ENCODE measurements at places on chromosomes 7 and 10. TPM values are rescaled to one million over a fixed set of nuclear protein-coding genes. Genes with fewer than 3 reads are reported as not detected.

- H3K4me3 ChIP-seq, result no peak overlapping the region
- H3K27ac ChIP-seq, result no peak overlapping the region
- DNase-seq, result no peak
- H3K36me3 ChIP-seq, result no peaks in the 10 kb centered on the region
- H3K27me3 ChIP-seq, result peaks cover 34% of the 10 kb centered on the region
Measured at GRCh38 chr7:120994512-120995410, 6.2 kb downstream of the CPED1 start.

- no peak overlapping the region for H3K27ac ChIP-seq
- no peaks in the 10 kb centered on the region for H3K4me1 ChIP-seq
- no peaks in the 10 kb centered on the region for H3K27me3 ChIP-seq
- no peaks in the 10 kb centered on the region for H3K36me3 ChIP-seq
- DNase-seq, result no peak
- H3K4me3 ChIP-seq, result no peak overlapping the region
Measured at GRCh38 chr7:16025696-16026095, 339.2 kb upstream of the MEOX2 start.

DNA sequence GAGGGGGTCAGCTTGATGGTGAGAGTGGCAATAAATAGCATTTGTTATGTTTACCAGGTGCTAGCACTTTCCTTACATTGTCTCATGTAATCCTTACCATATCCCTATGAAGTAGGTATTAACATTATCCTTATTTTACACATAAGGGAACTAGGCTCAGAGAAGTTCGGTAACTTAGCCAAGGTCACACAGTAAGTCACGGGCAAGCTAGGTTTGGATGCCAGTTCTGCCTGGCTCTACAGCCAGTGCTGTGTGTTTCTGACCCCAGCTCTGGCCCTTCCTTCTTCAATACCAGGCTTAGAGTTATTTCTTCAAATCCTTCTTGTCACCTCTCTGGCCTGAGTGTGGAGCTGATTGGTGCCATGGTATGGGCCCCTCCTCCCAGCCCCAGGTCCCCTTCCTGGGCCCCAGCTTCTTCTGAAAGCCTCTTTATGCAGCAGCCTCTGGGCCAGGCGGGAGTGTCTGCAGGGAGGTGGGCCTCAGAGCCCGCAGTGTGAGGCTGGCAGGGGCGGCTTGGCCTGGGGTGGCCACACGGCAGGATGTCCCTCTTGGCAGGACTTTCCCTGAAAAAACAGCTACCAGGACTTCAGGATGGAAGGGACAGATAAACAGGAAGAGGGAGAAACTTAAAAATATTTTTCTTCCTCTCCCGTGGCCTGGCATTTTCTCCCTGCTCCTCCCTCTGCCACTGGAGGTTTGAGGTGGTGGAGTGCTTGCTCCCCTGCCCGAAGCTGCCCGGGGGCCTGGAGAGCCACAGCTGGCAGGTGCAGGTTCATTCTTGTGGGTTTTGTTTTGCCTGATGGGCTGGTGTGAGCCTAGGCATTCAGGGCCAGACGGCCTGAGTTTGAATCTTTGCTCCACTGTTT, 20.6 kb downstream of the PALD1 start:
- peaks cover 5% of the 10 kb centered on the region for H3K4me1 ChIP-seq
- H3K27me3 ChIP-seq, result peaks cover 22% of the 10 kb centered on the region
- H3K4me3 ChIP-seq, result no peak overlapping the region

GRCh38 chr7:18873734-18874336, 243.6 kb downstream of the TWIST1 start:
- H3K27ac ChIP-seq, result no peak overlapping the region
- no peaks in the 10 kb centered on the region for H3K4me1 ChIP-seq
- no peaks in the 10 kb centered on the region for H3K27me3 ChIP-seq
- H3K4me3 ChIP-seq, result no peak overlapping the region
- DNase-seq, result no peak

DNA sequence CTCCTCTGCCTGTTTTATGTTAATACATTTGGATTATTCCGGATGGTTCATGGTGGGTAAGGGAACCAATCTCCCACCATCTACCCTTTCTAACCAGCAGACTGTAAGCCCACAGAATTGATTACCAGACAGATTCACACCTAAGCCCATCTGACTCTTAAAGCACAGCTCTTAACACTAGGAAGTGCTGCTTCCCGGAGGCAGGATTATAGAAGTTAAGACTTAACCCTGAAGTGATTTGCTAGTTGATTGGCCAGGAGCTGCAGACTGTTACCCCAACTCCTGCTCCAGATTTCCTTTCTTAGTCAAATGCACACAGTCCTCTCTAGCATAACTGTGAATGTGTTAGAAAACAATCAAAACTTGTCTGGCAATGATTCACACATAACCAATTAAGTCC, 221.7 kb downstream of the CDK14 start:
- H3K27me3 ChIP-seq, result no peaks in the 10 kb centered on the region
- DNase-seq, result no peak
- no peak overlapping the region for H3K4me3 ChIP-seq
- no peak overlapping the region for H3K27ac ChIP-seq

DNA sequence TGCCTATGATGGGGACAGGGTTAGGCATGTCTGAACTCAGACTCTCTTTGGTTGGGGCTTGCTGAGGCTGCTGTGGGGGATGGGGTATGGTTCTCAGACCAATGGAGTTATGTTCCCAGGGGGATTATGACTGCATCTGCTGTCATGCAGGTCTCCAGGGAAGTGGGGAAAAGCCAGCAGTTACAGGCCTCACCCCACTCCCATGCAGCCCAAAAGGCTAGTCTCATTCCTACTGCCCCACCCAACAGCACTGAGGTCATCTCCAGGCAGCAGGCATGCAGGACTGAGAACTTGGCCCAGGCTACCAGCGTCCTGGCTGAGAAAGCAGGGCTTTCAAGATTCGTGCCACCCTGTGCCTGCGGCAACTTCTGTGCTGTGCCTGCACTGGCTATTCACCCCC, 373.3 kb downstream of the HTR7 start:
- DNase-seq, result no peak
- no peaks in the 10 kb centered on the region for H3K27me3 ChIP-seq
- H3K27ac ChIP-seq, result no peak overlapping the region
- H3K4me1 ChIP-seq, result no peaks in the 10 kb centered on the region
- no peaks in the 10 kb centered on the region for H3K36me3 ChIP-seq

- peaks cover 17% of the 10 kb centered on the region for H3K4me1 ChIP-seq
- DNase-seq, result no peak
- H3K4me3 ChIP-seq, result no peak overlapping the region
- H3K36me3 ChIP-seq, result no peaks in the 10 kb centered on the region
- H3K27me3 ChIP-seq, result peaks cover 40% of the 10 kb centered on the region
Measured at GRCh38 chr7:24057243-24057642, 226.7 kb upstream of the NPY start.

DNA sequence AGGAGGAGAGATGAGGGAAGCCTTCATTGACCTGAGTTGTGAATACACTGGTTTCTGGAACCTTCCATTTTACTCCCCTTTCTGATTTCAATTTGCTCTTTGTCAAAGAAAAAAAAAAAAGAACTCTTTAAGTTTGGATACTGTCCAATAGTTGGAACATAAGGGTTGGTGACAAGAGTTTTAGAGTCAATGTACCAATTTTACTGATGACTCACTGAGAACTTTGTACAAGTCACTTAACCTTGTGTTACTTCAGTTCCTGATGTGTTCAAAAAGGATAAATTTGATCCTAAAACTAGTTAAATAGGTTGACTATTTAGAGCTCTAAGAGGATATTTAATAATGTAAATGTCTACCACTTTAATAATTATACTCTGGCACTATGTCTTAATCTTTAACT, 4.1 kb upstream of the CDK14 start:
- H3K36me3 ChIP-seq, result no peaks in the 10 kb centered on the region
- no peak overlapping the region for H3K27ac ChIP-seq
- peaks cover 6% of the 10 kb centered on the region for H3K4me1 ChIP-seq

GRCh38 chr10:92734301-92734700, 44.5 kb downstream of the HHEX start:
- no peaks in the 10 kb centered on the region for H3K36me3 ChIP-seq
- peaks cover 36% of the 10 kb centered on the region for H3K27me3 ChIP-seq
- H3K4me1 ChIP-seq, result no peaks in the 10 kb centered on the region
- no peak overlapping the region for H3K4me3 ChIP-seq

DNA sequence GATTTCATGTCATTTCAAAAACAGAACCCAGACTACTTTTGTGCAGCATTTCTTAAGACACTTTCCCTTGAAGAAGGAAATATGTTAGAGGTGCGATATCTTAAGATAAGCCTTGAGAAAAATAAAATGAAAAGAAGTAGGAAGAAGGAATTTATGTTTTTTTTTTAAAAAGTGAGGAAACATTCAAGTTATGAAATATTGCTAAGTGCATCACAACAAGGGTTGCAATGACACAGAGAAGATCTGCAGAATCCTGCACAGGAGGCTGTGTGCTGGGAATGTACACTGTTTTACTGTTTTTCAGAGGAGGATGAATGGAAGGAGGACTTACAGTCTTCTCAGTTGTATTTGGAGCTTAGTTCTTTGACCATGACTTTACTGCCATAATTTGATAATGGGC, 79.8 kb upstream of the NME8 start:
- DNase-seq, result no peak
- no peaks in the 10 kb centered on the region for H3K4me1 ChIP-seq
- no peaks in the 10 kb centered on the region for H3K27me3 ChIP-seq
- H3K36me3 ChIP-seq, result no peaks in the 10 kb centered on the region
- no peak overlapping the region for H3K27ac ChIP-seq

DNA sequence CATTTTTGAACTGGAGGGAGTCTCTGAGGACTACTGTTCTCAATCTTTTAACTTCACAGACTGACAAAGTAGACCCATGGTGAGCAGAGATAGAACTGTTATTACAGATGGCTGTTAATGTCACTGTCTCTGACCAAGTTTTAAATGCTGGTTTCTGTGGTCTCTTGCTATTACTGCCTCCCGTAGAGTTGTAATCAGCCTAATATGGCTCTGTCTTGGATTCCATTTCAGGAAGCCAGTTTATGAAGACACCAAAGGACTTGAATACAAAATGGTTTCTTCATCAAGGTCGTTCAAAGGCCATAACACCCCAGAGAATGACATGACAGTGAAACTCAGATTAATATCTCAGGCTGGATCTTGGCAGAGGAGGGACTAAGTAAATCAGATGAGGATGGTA, 3.9 kb downstream of the SFRP4 start:
- H3K4me3 ChIP-seq, result no peak overlapping the region
- DNase-seq, result no peak
- no peaks in the 10 kb centered on the region for H3K36me3 ChIP-seq
- H3K4me1 ChIP-seq, result peaks cover 6% of the 10 kb centered on the region

DNA sequence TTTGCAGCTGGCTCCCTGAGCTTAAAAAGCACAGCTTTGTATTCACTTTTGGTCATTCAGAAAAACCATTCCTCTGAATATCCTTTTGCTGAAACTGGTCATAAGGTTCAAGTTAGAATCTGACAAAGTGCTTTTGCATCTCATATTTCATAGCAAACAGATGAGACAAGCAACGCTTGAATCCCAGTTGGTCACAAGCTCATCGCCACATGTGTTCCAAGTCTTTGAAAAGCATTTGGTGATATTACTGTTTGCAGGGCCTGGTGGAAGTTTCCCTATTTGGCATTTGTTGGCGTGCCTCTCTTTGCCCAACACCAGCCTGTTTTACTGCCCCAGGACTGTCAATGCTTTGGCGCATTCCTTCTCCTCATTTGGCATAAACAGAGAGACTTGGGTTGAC, 10.3 kb downstream of the TACC2 start:
- H3K27ac ChIP-seq, result no peak overlapping the region
- H3K4me1 ChIP-seq, result no peaks in the 10 kb centered on the region
- H3K4me3 ChIP-seq, result no peak overlapping the region
- H3K27me3 ChIP-seq, result peaks cover 28% of the 10 kb centered on the region

DNA sequence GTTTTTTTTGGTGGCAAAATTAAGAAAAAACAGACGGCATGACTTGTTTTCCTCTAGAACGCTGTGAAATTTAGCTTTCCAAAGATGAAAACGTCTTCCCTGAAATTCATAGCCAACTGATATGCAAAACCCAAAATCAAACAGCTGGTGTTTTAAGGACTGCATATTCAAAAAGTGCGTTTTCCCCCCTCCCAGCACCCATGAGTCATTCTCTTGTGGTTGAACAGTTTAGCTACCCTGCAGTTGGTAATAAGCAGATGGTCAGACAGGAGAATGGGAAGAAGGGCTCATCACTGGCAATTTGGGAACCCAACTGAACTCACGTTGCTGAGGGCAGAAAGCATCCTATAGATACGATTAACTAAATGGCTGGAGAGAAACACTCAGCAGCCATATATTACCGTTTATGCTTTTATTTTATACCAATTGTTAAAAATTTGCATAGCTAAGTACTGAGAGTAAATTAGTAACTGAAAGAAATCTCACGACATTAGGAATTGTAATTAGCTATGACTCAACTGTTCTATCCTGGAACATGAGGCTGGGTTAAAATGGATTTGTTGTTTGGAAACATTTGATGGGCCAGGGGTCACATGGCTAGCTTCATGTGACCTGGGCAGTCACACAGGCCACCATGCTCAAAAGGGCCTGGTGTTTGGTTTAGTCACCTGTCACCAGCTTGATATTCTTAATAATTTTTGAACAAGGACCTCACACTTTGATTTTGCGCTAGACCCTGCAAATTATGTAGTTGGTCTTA, 343.1 kb downstream of the PHTF2 start:
- H3K27me3 ChIP-seq, result peaks cover 59% of the 10 kb centered on the region
- DNase-seq, result no peak
- no peak overlapping the region for H3K4me3 ChIP-seq
- H3K27ac ChIP-seq, result no peak overlapping the region

DNA sequence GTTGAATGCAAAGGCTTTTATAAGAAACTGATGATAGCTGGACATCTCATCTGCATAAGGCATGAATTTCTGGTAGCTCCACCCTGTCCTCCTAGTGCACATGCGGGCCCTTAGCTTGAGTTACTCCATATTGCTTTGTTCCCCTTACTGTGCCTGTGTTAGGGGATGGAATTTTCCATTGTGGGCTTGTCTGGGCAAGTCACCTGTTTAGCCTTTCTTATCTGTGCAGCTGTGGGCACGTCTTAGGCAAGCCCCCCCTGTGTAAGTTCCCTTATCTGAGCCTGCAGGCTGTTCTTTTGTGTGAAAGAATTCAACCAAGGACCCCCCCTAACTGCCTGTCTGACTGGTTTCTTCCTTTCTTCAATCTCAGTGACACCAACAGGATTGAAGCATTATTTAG, 14.5 kb upstream of the CROT start:
- no peak overlapping the region for H3K4me3 ChIP-seq
- H3K27me3 ChIP-seq, result no peaks in the 10 kb centered on the region
- no peak overlapping the region for H3K27ac ChIP-seq
- H3K4me1 ChIP-seq, result no peaks in the 10 kb centered on the region
- H3K36me3 ChIP-seq, result peaks cover 10% of the 10 kb centered on the region
- no peak for DNase-seq

DNA sequence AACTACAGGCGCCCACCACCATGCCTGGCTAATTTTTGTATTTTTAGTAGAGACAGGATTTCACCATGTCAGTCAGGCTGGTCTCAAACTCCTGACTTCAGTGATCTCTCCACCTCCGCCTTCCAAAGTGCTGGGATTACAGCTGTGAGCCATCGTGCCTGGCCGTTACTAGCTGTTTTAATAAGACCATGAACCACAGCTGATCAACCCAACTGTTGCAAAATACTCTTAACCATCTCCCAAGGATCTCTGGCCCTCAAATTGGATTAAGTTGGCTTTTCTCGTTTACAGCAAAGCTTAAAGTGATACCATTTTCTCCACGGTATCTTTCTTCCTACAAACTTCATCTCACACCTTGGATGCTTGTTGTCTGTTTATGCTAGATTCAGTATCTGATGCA, 18.3 kb downstream of the ZFAND2A start:
- H3K27me3 ChIP-seq, result no peaks in the 10 kb centered on the region
- no peaks in the 10 kb centered on the region for H3K36me3 ChIP-seq
- peaks cover 8% of the 10 kb centered on the region for H3K4me1 ChIP-seq
- no peak for DNase-seq

Gene KIF11
- total RNA-seq, result 1.3 TPM

Gene AOC1
- not detected for total RNA-seq

Gene SKIDA1
- total RNA-seq, result 0.37 TPM
